ENCODE measurements at places on chromosomes 1 and 21.

DNA sequence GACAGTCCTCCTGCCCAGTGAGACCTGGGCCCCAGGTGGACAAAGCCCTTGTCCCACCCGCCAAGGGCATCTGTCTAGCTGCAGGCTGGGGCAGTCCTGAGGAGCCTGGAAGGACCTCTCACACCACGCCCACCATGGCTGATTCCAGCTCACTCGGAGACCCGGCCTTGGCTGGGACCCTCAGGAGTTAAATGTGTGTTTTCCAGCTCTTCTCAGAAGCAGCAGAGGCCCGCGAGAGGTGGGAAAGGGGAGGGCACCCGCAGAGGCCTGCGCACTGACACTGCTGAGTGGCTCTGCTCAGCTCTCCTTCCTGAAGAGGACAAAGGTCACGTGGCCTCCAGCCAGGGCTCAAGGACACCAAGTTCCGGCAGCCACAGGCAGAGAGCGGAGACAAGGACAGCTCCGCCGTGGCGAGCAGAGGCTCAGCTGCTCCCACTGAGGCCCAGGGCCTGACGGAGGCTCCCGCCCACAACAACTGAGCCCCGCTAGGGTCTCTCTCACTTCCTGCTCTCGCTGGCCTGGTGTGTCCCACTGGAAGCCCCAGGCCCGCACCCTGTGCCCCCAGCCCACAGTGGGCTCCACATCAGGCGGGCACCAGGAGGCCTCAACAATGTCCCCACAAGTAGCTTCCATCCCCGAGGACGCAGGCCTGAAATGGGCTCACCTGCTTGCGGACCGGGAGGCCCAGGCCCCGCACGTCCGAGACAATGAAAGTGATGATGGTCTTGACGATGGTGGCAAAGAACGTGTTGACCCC is 16.9 kb downstream of the SLC19A1 start:
- DNase-seq, result no peak

DNA sequence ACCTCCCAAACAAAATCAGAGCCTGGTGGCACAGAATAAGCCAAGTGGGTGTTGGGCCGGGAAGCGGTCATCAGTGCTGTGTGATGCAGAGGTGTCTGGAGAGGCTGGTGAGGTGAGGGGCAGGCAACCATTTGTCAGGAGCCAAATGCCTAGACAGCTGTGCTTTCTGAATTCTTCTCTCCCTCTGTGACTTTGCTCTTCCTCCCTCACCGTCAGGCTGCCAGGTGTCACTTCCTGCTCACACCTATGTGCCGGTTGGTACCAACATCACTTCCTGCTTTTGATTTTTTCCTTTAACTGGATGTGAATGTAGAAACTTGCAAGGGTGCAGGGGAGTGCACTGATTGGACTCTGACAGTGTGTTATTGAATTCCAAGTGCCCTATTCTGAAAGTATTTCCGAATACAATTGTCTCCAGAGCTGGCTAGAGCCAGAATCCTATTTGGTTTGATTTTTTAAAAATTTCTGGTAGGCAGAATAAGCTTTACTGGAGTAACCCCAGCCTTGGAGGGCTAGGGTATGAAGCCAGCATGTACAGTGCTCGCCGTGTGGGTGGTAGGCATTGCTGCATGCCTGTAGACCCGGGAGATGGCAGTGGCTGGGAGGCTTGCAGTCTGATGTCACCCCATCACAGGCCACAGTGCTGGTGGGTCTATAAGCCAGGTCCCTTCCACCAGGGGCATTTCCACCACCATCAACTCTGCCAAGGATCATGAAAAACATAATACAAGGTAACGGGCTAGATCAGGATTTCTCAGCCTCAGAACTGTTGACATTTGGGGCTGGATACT is 210.9 kb downstream of the KAZN start:
- DNase-seq, result no peak

- DNase-seq, result peak; percentile 66
These were observed 6.0 kb downstream of the TXNIP start for GRCh38 chr1:145990249-145990855.

DNA sequence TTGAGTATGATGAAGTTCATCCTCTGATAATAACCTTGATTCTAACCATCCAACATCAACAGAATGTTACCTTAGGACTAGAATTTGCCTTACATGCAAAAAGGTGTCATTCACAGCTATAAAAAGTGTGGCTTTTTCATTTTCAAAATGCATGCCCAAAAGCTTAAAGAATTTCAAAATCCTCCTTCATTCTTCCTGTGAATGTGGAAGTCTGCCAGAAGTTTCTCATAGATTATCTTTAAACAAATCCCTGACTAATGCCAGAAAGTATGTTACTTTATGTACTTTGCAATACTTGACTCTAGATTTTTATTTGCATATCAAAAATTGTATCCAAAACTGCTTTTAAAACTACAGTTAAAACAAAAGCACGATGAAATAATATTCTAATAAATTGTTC is 270.6 kb upstream of the ZRANB2 start:
- no peak for DNase-seq

GRCh38 chr1:63010913-63011660 is 227.2 kb downstream of the ATG4C start:
- DNase-seq, result no peak

DNA sequence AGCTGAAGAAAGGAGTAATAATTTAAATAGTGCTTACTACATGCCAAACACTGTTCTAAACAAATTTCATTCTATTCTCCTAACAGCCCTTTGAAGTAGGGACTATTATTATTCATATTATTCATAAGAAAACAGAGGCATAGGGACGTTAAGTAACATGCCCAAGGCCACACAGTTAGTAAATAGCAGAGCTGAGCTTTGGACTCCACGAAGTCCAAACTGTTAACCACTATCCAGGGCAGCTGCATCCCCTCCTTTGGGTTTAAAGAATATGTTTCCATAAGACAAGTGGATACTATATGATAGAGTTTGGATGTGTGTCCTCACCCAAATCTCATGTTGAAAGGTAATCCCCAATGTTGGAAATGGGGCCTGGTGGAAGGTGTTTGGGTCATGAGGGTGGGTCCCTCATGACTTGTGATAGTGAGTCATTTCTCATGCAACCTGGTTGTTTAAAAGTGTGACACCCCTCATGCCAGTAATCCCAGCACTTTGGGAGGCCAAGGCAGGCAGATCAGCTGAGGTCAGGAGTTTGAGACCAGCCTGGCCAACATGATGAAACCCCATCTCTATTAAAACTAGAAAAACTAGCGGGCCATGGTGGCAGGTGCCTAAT is 144.0 kb upstream of the CXADR start:
- no peak for DNase-seq

DNA sequence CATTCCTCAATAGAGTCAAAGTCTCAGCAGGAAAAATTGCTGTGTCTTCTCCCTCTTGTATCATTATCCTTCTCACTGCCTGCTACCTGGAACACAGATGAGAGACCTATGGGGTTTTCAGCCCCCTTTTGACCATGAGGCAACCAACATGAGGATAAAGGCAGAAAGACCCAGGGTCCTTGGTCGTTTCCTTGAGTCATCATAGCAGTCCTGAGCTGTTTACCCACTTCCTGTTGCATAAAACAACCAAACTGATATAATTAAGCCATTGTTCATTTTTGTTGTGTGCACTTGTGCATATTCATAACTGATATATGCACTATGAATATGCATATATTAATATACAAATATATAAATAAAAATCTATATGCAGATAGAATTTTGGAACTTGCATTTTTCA is 188.3 kb upstream of the MAP1LC3C start:
- DNase-seq, result no peak

- no peak for DNase-seq
These were observed 241.2 kb downstream of the PTBP2 start for GRCh38 chr1:96962751-96963211.

DNA sequence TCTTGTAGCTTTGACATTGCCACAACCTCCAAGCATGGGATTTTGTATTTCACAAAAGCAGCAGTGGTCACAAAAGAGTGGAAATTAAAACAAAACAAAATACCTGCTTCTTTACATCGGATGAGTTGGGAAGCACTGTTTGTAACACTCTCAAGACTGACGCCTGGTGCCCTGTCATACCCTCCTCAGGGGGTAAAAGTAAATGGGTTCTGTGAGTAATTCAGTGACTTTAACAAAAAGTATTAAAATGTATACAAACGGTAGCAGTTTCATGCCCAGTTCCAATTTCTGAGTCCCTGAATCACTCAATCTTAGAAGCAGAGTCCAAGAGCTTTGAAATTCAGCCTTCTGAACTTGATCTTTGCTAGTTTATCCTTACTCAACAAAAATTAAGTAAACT is 152.5 kb downstream of the TIAM1 start:
- DNase-seq, result no peak

DNA sequence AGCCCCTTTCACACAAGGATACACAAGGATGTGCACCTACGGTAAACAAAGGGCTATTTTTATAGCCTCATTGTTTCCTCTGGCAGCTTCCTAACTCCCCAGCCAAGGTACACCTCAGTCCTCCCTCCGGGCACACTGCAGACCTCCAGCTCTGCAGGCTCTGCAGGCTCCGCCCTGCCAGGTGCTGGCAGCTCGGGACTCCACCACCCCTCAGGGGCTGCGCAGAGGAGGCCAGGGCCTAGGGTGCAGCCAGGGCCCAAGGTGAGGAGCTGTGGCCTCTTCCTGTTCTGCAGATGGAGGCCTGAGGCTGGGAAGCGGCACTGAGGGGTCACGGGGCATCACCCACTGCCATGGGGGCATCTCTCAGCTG is 19.8 kb upstream of the CLSTN1 start:
- no peak for DNase-seq

- DNase-seq, result no peak
These were observed 133.2 kb upstream of the KCNJ15 start for GRCh38 chr21:38123626-38124025.

- peak; percentile 34 for DNase-seq
These were observed 1.1 kb upstream of the ABCD3 start for GRCh38 chr1:94416901-94417727.

GRCh38 chr1:208419746-208420420 is 175.7 kb upstream of the PLXNA2 start:
- DNase-seq, result no peak

GRCh38 chr1:201377611-201378092 is at the start of gene TNNT2:
Gene TNNT2, minus strand, starts transcription at chr1:201377680. Its CDS starts 4,426 bp downstream, at chr1:201373254.
- DNase-seq, result no peak

DNA sequence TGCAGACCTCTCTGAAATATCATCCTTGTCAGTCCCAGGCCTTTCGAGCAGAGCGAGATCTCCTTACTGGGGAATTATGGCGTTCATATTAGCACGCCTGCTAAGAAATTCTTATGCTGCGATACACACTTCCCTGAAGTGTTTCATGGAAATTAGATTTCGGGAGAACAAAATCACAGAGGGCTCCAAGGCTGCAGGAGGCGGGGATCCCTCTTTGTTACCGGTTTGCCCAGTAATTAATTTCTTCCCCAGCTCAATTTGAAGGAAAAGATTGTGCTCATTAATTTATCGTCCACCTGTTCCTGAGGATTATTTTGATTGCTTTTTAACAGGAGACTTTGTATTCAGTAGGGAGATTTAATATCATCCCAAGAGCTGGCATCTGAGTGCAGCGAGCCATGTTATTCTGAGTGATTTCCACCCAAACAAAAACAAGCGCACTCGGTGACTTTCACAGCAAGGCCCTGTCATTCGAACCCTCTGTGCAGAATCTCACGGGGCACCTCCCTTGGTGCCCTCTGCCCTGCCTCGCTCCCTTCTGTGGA is 202.3 kb upstream of the GALNT2 start:
- no peak for DNase-seq

Data from LoVo (cell line).